ENCODE measurements at places on chromosomes 12 and 14. TPM values are rescaled to one million over a fixed set of nuclear protein-coding genes. Genes with fewer than 3 reads are reported as not detected.
A peak's percentile ranks its signal among the peaks of the same experiment; 100 is the strongest.

DNA sequence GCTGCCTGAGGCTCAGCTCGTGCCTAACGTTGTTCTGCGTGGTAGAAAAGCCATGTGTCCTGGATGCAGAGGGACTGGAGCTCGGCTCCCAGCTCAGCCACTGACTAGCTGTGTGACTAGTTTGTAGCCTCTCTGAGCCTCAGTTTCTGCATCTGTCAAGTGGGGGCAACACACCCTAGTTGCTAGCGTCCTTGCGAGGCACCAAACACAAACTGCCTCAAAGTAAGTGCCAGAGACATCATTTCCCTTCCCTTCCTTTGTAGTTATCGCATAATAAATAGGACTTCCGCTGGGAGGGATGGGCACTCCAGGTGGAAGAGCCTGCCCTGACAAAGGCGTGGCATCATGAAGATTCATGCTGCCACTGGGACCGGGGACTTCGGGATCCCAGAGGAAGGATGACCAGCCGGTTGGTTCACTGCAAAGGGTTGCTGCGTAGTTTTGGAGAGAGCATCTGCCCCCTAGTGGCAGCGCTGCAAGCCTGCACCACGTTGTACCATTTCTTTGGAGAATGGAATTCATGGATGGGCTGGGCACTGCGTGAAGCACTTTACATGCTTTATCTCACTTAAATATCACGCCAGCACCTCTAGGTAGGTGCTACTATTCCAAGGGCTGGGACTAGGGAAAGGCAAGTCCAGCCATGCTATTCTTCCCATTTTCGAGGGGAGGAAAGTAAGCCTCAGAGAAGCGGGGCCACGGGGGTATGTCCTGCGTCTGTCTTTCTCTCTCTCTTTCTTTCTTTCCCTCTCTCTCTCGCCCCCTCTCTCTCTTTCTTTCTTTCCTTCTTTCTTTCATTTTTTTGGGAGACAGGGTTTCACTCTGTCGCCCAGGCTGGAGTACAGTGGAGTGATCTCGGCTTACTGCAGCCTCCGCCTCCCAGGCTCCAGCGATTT is 4.6 kb downstream of the CCDC197 start:
- no peak overlapping the region for H3K27ac ChIP-seq
- H3K36me3 ChIP-seq: no peaks in the 10 kb centered on the region
- no peaks in the 10 kb centered on the region for H3K4me1 ChIP-seq
- DNase-seq: peak; percentile 67
- H3K4me3 ChIP-seq: no peak overlapping the region
- peaks cover 25% of the 10 kb centered on the region for H3K27me3 ChIP-seq

DNA sequence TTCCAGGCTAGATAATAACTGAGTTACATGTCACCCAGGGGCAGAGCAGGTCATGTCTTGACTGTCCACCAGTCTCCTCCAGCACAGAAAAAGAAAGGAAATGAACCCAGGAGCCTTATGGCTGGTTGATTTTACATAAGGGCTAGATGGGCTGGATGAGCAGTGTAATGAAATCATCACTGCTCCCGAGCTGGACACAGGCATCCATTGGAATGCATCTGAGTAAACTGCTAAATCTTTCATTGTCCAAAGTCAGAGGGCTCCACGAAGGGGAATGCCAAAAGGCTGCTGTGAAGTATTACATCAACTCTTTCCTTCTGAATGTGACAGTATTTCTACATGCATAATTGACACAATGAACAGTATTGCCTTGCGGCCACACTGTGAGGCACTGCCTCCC is 30.1 kb upstream of the TSPAN11 start:
- H3K27ac ChIP-seq: no peak overlapping the region
- no peak overlapping the region for H3K4me3 ChIP-seq
- DNase-seq: peak; percentile 13
- no peaks in the 10 kb centered on the region for H3K36me3 ChIP-seq

- H3K27ac ChIP-seq: no peak overlapping the region
- H3K4me3 ChIP-seq: no peak overlapping the region
- DNase-seq: no peak
- H3K36me3 ChIP-seq: no peaks in the 10 kb centered on the region
- H3K27me3 ChIP-seq: no peaks in the 10 kb centered on the region
These were observed 1097.3 kb upstream of the FLRT2 start for GRCh38 chr14:84432676-84433075.

- peak; percentile 16 for DNase-seq
- peak overlapping the region; percentile 66 for H3K4me3 ChIP-seq
- no peaks in the 10 kb centered on the region for H3K36me3 ChIP-seq
- H3K4me1 ChIP-seq: no peaks in the 10 kb centered on the region
These were observed 822 bp upstream of the SOX5 start for GRCh38 chr12:23950210-23950774.

DNA sequence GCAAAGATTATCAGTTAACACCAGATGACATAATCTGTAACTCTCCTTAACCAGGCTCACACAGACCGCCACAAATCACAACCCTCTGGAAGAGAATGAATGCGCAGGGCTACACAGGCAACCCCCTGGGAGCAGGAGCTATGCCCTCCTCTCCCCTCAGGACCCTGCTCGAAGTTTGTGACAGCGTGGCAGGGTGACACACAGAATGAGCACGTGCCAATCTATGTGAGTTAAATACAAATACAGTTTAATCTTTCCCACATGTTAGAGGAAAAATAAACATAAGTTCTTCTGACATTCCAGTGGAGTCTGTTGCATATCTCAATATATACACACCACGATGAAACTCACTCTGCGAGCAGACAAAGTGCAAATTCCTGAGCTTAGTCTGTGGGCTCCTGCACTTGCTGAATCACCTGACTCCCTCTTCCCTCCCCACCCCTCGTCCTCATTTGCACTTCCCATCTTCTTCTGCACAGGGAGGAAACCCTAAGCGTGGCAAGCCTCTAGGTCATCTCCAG is 37.6 kb downstream of the BCAT1 start:
- no peak overlapping the region for H3K4me3 ChIP-seq
- H3K4me1 ChIP-seq: peaks cover 15% of the 10 kb centered on the region
- peak; percentile 98 for DNase-seq
- H3K27me3 ChIP-seq: no peaks in the 10 kb centered on the region
- peaks cover 4% of the 10 kb centered on the region for H3K36me3 ChIP-seq

DNA sequence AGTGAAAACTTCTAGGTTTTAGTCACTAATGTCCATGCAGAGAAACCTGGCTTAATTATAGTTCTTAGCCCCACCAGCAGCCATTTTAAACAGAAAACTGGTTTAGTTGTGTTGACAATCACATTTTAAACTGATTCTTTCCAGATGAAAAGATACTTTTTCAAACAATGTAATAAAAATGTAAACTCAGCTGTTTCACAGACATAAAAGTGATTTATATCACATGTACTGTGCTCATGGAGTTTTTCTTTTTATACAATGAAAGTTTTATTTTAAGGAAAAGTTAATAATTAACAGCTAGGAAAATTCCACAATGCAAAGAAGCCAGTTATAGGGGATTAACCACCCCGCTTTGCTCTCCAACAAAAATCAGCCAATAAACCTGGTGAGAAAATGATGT is 129.7 kb downstream of the PAX9 start:
- peaks cover 3% of the 10 kb centered on the region for H3K27me3 ChIP-seq
- no peak overlapping the region for H3K27ac ChIP-seq
- no peaks in the 10 kb centered on the region for H3K36me3 ChIP-seq
- no peak overlapping the region for H3K4me3 ChIP-seq
- H3K4me1 ChIP-seq: no peaks in the 10 kb centered on the region

GRCh38 chr12:10220398-10221077 is 7.9 kb downstream of the GABARAPL1 start:
- H3K27me3 ChIP-seq: no peaks in the 10 kb centered on the region
- no peak overlapping the region for H3K27ac ChIP-seq
- no peak overlapping the region for H3K4me3 ChIP-seq
- peaks cover 2% of the 10 kb centered on the region for H3K4me1 ChIP-seq

DNA sequence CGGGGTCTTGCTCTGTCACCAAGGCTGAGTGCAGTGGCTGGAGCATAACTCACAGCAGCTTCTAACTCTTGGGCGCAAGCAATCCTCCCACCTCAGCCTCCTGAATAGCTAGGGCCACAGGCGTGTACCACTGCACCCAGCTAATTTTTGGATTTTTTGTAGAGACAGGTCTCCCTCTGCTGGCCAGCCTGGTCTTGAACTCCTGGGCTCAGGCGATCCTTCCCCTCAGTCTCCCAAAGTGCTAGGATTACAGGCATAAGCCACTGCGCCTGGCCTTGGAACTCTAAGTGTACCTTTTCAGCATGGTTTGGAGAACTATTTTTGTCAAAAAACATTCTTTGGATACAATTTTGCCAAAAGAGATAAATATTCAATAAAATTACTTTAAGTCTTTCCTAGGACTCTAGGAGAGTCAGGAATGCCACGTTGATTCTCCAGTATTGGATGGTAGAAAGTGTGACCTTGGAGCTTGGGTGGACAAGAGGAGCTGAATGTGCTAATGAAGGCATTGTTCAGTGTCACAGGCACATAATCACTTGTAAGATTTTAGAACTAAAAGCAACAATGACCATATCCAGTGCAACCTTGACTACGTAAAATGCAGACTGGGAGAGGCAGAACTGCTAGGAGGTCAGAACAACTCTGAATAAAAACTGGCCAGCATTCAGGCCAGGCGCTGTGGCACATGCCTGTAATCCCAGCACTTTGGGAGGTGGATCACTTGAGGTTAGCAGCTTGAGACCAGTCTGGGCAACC is 2.8 kb downstream of the SRSF9 start:
- DNase-seq: peak; percentile 45
- H3K27me3 ChIP-seq: no peaks in the 10 kb centered on the region
- H3K4me1 ChIP-seq: peaks cover 4% of the 10 kb centered on the region
- H3K27ac ChIP-seq: no peak overlapping the region
- peaks cover 38% of the 10 kb centered on the region for H3K36me3 ChIP-seq

DNA sequence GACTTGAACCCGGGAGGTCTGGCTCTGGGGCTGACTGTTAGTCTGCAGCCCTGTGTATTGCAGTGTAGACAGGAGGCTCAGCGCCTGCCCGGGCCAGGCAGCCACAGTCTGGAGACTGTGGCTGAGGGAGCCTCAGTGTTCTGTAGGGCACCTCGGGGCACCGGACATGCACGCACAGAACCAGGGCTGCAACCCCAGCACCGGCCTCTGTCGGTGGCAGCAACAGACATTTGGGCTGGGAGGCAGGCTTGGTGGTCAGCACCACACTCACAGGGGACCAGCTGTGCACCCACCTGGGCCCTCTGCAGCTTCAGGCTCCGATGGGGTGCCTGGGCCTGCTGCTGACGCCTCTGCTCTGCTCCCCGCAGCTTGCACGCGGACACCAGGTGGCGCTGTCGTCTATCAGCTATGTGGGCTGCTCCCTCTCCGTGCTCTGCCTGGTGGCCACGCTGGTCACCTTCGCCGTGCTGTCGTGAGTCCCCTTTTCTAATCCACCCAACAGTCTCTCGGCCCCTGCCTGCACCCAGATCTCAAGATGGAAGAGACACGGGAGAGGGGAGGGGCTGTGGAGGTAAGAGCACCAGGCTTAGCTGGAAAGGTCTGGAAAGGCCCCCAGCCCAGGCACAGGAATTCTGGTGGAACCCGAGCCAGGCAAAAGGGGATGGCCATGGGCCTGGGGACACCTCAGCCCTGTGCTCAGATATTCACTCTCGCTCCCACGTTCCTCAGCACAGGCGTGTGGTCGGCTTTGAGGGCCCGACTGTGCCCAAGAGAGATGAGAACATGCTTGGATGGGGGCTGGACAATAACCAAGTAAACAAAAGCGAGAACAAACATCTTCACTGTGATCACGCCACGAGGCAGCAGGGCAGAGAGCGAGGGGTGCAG is 151.0 kb downstream of the ADGRD1 start:
- no peaks in the 10 kb centered on the region for H3K4me1 ChIP-seq
- no peaks in the 10 kb centered on the region for H3K36me3 ChIP-seq
- H3K27me3 ChIP-seq: no peaks in the 10 kb centered on the region
- no peak overlapping the region for H3K27ac ChIP-seq

Gene TECPR2
- total RNA-seq: 11.7 TPM

Gene KLHDC1
- total RNA-seq: 0.90 TPM

Gene HPD
- 0.18 TPM for total RNA-seq

Measured in IMR-90 (cell line).